Caudate nucleus (tissue), 63 donors: ENCODE measurements at places on chromosomes 5 and 9.

- DNase-seq, result no peak
Measured at GRCh38 chr5:14357441-14357840, 214.3 kb downstream of the TRIO start.

- DNase-seq, result no peak
Measured at GRCh38 chr5:45639040-45639439, 57.1 kb downstream of the HCN1 start.

- peak; percentile 52 for DNase-seq
Measured at GRCh38 chr5:134371834-134372340, 518 bp downstream of the UBE2B start.

DNA sequence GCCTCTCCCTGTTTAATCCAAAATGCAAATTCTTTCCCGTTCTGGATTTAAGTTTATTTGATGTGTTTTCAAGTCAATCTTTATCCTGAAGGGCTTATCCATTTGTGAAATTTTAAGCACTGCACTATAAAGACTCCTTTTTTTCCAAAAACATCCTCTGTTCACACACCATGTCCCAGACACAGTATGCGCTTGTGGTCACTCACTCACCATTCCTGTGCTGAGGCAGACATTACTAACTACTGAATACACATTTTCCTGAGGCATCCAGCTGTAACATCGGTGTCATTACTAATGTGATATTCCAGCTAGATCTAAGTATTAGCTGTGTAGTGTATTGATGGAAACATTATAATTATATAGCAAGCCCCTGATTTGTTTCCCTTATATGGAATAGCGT, 298.4 kb downstream of the KCTD16 start:
- DNase-seq, result no peak

DNA sequence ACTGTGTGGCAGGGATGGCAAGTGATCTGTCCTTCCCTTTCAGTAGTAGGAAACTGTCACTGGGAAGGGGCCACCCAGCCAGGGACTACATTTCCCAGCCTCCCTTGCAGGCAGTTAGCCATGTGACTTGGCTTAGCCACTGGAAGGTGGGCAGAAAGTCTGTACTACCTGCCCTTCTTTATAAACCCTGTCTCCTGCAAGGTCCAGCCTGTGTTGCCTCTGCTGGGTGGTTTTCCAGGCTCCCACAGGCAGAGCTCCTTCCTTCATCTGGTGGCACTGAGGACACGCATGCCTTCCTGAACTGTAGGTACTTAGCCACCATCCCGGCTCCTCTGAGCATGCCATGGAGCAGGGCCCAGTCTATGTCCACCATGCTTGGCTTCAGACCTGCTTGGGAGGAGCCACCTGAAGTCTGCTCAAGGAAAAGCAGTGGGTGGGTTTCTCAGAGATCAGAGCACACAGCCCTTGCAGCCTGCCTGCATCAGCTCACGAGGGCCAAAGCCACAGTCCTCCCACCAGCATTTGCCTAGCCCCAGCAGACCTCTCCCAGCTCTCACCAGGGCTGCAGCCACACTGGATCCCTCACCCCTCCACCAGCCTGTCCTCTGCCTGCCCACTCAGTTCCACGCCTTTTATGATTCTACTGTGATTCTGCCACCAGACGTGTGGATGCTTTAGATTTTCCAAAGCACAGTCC, 16.7 kb upstream of the SLC25A51 start:
- DNase-seq, result no peak

GRCh38 chr9:75616841-75617566, 273.5 kb upstream of the PCSK5 start:
- no peak for DNase-seq

DNA sequence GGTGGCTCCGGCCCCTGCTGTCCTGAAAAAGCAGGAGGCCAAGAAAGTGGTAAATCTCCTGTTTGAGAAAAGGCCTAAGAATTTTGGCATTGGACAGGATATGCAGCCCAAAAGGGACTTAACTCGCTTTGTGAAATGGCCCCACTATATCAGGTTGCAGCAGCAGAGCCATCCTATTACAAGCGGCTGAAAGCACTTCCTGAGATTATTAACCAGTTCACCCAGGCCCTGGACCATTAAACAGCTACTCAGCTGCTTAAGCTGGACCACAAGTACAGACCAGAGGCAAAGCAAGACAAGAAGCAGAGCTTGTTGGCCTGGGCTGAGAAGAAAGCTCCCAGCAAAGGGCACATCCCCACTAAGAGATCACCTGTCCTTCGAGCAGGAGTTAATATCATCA, 89.7 kb downstream of the MLLT3 start:
- no peak for DNase-seq

DNA sequence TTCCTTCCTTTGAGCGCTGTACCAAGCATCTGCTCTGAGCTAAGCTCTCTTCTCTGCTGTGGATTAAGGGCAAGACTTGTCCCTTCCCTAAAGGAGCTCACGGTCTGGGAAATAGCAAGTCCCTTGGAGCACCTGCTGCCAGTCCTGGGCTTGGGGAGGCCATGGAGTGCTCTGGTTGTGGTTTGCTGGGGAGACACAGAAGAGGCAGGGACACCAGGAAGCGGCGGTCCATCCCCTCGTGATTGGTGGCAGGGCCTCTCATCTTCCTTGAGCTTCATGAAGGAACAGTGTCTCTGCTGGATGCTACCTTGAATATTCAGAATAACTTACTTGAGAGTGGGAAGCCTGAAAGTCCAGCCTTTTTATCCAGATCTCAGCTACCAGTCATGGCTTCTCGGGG, 35.3 kb downstream of the COL5A1 start:
- no peak for DNase-seq

GRCh38 chr5:153896701-153897100, 142.0 kb downstream of the FAM114A2 start:
- no peak for DNase-seq

DNA sequence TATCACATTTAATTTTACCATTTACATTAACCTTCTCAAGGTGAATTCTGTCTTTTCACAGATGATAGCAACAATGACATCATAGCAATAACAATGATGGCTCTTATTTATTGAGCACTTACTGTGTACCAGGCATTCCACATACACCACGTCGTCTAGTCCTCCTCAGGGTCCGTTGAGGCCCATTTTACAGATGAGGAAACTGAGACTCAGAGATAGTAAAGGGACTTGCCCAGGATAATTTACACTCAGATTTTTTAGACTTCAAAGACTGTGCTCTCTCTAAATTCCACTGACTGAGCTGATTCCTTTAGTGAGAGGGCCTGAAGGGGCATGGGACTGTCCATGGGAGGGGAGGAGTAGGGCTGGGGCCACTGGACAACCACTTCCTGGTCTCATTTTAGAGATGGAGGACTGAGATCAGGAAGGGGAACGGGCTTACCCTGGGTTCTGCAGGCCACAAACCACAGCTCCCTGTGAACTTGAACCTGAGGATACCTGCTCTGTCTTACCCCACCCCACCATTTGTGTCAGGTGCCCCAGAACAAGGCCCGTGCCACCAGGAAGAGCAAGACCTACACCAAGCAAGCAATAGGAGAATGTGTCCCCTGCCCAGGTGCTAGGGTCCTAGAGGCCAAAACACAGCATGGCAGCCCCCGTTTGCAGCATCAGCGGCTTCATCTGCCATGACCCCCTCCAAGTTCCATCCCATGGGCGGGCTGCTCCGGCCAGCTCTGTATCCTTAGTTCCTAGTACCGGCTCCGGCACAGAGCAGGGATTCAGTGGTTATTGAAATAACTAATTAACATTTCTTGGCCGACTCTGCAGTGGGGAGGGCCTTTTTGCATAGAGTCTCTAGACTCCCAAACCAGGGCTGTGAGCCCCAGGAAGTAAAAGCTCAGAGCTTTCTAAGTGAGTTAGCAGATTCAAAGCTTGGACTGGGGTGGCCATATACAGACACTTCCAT, 96.6 kb downstream of the RGS3 start:
- DNase-seq, result no peak
